Mucosa of gallbladder (tissue), 1 donor: ENCODE measurements at places on chromosomes 2 and 18. TPM values are rescaled to one million over a fixed set of nuclear protein-coding genes. Genes with fewer than 3 reads are reported as not detected.

Gene SOX11
- total RNA-seq, result 0.03 TPM

Gene CD8A
- total RNA-seq, result 11.3 TPM

Gene LIPG
- total RNA-seq, result 138 TPM

Gene GKN1
- not detected for total RNA-seq

Gene GIGYF2
- total RNA-seq, result 55.6 TPM

Gene ASAP2
- 44.3 TPM for total RNA-seq

Gene AKAIN1
- total RNA-seq, result not detected

Gene FABP1
- 1.5 TPM for total RNA-seq

Gene C2orf15
- total RNA-seq, result 5.8 TPM

Gene TMEM169
- total RNA-seq, result 7.3 TPM

Gene C2orf80
- total RNA-seq, result not detected

Gene MC5R
- not detected for total RNA-seq

Gene SNTG2
- total RNA-seq, result 2.0 TPM

Gene BCL2
- 18.5 TPM for total RNA-seq

Gene FKBP7
- 9.1 TPM for total RNA-seq

Gene RASGRP3
- 7.4 TPM for total RNA-seq

Gene IGFBP2
- 27.7 TPM for total RNA-seq

Gene CPS1
- total RNA-seq, result 5.5 TPM

Gene SLC4A5
- total RNA-seq, result 4.7 TPM

Gene DYNAP
- not detected for total RNA-seq

Gene CCBE1
- total RNA-seq, result 0.75 TPM

Gene FEV
- not detected for total RNA-seq

Gene NYAP2
- total RNA-seq, result 0.06 TPM

Gene NEB
- total RNA-seq, result 140 TPM

Gene NTSR2
- total RNA-seq, result not detected

Gene FIGN
- total RNA-seq, result 5.9 TPM

Gene DSG4
- total RNA-seq, result not detected

Gene MOGAT1
- total RNA-seq, result 102 TPM
